ENCODE measurements at places on chromosomes 7 and 10.

DNA sequence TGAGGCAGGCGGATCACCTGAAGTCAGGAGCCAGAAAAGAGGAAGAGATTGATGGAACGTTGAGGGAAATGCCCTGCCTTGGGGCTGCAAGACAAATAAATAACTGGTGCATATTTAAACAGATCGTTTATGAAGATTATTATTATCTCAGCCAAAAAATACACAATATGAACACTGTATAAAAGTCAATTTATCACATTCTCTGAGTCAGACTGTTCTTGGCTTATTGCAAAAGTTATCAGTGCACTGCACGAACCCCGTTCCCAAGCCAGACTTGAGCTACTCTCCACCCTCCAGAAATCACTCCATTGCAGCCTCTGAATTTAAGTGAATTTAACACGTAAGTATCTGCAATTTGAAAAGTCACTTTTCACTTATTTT is 1.6 kb downstream of the DNMBP start:
- no peak for DNase-seq

GRCh38 chr7:111199643-111200042 is 108.7 kb downstream of the LRRN3 start:
- DNase-seq: no peak

GRCh38 chr10:133061296-133062038 is 26.3 kb upstream of the ADGRA1 start:
- no peak for DNase-seq

DNA sequence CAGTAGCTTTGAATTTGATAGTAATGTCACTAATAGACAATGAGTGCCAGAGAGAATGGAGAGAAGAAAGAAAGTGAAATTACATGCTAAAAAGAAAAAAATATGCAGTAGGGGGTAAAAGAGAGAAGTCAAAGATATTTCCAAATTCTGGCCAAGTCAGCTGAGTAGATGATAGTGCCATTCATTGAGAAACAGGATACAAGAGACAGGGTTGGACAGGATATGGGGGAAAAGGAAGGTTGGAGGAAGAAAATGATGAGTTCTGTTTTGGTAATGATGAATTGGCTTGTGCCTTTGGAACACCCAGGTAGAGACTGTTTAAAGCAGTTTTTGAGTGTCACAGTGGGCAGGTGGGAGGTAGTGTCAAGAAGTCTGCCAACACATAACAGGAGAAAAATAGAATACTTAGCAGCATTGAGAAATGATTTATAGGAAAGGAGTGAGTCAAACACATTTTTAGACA is 78.3 kb downstream of the LRRC17 start:
- no peak for DNase-seq

- DNase-seq: no peak
Observed at GRCh38 chr7:136348542-136349192, 371.5 kb upstream of the MTPN start.

DNA sequence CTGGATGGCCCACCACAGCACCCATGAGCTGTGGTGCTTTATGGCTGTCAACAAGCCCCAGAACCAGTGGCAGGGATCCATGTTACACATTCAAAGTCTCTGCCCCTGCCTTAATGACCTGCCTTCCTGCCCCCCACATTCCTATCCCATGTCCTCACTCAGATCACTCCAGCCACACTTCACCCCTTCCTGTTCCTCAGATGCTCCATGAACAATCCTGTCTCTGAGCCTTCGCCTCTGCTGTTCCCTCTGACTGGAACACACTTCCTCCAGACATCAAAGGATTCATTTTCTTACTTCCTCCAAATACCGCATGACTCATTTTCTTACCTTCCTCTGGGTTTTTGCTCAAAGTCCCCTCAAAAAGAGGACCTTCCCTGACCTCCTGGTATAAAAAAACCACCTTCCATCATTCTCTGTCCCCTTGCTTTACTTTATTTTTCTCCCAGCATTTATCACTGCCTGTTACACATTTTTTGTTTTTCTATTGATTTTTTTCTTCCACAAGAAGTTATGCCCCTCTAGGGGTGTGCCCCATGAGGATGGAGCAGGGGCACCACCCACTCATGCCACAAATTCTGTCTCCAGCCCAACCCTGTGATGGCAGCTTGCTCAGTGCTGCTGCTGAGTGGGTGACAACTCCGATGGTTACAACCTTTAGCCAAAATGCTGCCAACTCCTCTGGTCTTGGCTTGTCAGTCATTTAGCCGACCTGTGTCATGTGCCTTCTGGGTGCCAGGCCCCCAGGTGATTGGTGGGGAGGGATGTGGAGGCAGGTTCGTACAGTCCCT is 18.2 kb downstream of the COL13A1 start:
- DNase-seq: no peak

DNA sequence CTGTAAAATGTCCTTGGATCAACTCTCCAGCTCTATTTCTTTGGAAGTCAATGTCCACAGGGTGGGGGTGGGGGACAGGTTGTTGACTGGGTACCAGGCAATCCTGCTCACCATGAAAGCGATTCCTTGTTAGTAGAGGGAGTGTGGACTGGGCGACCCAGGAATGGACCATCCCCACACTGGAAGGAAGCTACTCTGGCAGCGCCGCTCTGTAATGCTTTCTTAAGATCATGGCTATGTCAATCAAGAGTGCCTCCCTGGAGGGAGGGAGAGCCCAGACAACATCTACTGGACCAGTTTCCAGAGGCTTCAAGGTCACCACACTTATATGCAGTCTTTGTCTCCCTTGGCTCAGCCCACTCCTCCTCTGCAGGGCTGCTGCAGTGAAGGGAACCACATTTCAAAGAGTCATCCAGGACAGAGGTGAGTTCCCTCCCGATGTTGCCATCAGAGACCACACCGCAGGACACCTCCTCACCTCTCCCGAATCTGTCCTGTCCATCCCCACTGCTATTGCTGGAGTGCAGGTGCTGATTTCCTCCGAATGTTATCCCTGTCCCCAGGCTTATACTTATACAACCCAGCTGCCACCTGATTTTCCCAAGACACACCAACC is 6.9 kb downstream of the GIMAP5 start:
- no peak for DNase-seq

DNA sequence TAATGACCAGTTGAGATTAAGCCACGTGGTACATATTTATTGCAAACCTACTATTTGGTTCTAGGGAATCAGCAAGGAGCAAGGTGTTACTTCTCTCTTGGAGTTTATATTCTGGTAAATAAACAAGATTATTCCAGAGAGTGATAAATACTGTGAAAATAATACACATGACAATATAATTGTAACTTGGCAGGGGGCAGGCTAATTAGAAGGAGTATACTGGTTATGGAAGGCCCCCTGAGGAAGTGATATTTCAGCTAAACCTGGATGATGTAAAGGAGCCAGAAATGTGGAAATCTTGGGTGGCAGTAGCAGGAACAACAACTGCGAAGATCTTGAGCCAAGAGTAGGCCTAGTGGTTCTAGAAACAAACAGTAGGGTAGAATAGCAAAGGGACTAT is 111.8 kb downstream of the SDK1 start:
- no peak for DNase-seq

DNA sequence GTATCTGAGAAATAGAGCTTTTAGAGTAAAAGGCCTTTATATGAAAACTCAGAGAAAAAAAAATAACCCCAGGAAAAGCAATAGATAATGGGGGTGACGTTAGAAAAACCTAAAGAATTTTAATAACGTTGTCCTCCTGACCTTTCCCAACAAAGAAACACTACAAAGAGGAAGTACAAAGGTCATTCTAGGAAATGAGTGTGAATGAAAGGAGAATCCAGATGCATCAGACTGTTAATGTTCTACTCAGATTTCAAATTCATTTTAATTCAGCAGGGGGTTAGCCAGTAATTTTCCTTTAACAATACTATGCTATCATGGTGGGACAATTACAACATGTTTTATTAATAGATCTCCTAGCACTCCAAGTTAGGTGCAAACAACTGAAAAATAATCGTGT is 73.8 kb upstream of the CDK1 start:
- no peak for DNase-seq

- DNase-seq: no peak
Observed at GRCh38 chr7:152176797-152177196, 151.3 kb downstream of the GALNT11 start.

DNA sequence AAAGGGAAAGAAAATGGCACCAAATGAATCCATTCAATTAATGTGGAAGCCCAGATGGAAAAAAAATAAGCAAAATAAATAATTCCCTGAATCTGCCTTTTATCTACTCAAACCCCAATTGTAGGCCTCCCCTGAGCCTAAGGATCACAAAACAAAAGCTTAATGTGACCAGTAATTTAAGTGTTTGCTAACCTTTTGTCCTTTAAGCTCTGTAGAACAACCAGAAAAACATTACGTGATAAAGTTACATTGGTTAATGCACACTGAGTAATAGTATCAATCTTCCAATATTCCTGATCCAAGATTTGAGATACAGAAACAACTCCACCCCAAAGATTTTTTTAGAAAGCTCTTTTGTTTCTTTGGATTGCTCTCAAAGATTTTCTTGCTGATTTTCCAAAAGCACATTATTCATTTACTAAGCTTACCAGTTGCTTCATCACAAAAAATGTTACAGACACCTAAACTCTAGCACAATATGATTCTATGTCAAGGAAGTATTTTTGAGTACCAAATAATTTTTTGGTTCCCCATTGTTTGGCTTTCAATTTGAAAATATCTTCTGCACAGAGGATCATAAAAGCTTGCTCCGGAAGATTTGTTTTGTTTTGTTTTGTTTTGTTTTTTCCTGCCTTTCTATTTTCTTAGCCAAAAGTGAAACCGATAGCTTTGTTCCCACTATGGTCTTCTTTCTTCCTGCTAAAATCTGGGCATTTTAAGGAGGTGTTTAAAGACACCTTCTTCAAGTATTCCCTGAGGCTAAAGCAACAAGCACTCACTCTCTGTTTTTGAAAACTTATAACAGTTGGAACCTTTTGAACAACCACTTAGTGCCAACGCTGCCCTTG is 54.2 kb downstream of the TRIL start:
- DNase-seq: no peak

DNA sequence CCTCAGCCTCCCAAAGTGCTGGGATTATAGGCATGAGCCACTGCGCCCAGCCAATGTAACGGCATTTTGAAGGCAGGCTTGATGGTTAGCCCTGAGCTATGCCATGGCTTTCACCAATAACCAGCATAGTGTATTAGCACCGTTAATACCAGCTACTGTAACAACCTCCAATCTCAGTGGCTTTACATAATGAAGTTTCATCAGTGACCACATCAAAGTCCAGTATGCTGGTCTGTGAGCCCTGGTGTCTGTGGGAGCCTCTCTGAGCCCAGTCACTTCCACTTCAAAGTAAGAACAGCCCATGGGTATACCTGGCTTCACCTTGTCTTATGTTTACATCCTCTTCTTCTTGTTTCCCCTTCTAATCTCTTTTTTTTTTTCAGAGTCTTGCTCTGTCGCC is 11.6 kb upstream of the ZDHHC4 start:
- no peak for DNase-seq

DNA sequence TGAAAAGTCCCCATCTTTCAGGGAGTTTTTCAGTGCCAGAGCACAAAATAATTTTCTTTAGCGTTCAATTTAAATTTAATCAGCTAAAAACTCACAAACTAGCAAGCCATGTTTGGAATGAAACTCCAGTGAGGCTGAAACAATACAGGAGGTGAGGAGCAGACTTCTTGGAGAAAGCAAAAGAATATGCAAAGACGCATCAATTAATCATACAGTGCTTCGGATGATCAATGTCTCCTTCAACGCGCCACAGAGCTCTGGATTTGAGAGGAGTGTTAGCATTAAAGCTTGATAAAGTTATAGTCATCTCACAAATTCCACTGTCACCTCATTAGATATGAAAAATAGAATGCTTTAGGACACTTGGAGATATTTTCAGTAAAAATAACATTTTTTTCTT is 248.0 kb downstream of the WDR11 start:
- no peak for DNase-seq

GRCh38 chr7:41346878-41347277 is 356.0 kb downstream of the INHBA start:
- no peak for DNase-seq

DNA sequence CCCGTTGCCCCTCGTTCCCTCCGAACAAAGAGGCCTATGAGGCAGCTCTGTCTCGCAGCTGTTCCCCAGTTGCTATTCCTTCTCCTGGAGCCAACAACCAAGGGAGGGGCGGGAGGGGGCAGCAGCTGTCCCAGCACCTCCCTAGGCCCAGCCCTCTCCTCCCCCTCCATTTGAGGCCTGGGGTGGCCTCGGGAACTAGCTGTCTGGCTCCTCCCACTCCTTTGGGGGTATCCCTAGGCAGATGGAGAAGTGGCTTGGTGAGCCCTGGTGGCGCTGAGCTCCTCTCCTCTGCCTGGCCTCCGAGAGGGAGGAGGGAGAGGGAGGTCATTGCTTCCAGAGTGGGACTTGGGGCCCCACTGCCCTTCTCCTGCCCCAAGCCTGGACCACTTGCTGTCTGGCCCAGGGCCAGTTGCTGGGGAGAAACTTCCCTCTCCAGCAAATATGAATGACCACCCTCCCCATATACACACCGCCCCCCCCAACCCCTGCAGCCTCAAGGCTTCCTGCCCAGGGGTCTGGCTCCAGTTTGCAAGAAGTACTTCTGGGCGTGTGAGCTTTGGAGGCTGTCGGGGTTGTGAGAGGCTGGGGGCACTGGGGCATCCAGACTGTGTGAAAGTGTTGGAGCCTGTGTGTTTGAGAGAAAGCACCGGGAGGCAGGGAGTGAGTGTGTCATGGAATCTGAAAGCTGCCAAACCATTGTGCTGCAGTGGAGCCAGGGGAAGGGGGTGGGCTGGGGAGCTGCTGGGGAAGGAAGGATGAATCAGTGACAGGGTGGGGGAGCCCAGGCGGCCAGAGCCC is 3.1 kb downstream of the FLNC start:
- no peak for DNase-seq

DNA sequence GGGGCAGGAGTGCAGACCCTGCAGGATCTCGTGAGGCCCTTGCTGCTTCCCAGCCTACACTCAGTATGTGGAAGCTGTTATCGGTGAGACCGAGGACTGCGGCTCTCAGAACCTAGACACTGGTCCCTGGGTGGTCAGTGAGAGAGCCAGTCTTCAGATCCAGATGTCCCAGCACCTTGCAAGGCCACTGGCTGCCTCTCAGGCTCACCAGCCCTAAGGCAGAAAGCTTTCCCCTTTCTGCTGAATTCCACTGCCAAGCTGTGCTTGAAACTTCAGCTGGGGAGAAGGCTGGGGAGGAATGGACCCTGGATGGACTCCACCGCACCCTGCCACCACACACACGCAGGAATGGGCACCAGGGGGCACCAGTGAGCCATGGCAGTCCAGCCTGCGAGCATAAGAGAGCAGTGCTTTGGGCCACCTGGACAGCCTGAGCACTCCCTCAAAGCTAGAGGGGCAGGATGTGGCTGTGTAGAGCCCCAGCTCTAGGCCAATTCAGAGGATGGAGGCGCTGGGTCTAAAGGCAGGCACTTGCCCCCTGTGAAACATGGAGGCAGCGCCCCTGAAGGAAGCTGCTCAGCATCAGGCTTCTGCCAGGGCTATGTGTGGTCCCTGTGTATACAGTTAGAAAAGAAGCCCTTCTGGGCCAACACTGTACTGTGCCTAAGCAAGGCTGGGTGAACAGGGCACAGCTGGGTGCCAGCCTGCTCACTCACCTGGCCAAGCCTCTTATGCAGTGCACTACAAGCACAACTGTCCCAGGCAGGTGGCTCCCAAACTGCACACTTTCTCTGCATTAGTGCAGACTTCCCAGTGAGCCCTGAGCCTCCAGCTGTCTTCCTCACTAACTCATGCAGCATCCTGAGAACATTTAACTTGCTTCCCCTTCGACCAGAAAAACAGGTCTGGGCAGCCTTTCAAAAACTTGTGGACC is 21.6 kb downstream of the TMEM72 start:
- DNase-seq: peak; percentile 61

- no peak for DNase-seq
Observed at GRCh38 chr10:113137941-113138685, 188.1 kb downstream of the TCF7L2 start.

Data from activated T-helper 9 cell treated with anti-CD3 and anti-CD28 coated beads, Interleukin-2, amount 50 U/mL, for 16 hours (primary cell).